CD4-positive, alpha-beta T cell treated with Interleukin-4 for 4 hours (primary cell): ENCODE measurements at places on chromosomes 7 and 10.

- DNase-seq: peak; percentile 11
Measured at GRCh38 chr10:70418229-70418628, 14.3 kb downstream of the EIF4EBP2 start.

GRCh38 chr7:28142650-28143049, 37.9 kb downstream of the JAZF1 start:
- no peak for DNase-seq

GRCh38 chr7:2138146-2138765, 94.5 kb downstream of the MAD1L1 start:
- peak; percentile 27 for DNase-seq

DNA sequence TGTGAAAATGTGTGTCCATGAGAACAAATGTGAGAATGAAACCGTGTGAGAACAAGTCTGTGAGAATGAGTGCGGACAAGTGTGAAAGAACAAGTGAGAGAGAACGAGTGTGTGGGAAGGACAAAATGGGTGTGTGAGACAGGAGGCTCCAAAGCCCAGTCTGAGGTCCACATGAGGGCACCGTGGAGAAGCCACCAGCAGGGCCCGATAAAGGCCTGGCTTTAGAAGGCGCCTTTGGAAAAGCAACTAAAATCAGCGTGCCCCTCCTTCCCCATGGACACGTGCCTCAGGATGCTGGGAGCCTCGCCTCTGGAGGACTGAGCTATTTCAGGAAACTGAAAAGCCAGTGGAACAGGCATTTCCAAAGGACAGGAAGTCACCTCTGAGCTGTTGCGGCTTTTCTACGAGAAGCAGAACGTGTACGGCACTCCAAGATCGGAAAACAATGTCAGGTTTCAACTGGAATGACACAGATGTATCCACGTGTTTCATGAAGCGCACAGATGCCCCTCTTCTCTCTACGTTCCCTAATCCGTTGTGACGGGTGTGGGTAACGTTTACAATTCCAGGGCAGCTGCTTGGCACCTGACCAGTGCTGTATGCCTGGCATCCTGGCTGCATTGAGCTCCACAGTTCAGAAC, 46.4 kb downstream of the ESYT2 start:
- DNase-seq: no peak

- peak; percentile 84 for DNase-seq
Measured at GRCh38 chr10:126041804-126042231, 145.5 kb downstream of the FANK1 start.

DNA sequence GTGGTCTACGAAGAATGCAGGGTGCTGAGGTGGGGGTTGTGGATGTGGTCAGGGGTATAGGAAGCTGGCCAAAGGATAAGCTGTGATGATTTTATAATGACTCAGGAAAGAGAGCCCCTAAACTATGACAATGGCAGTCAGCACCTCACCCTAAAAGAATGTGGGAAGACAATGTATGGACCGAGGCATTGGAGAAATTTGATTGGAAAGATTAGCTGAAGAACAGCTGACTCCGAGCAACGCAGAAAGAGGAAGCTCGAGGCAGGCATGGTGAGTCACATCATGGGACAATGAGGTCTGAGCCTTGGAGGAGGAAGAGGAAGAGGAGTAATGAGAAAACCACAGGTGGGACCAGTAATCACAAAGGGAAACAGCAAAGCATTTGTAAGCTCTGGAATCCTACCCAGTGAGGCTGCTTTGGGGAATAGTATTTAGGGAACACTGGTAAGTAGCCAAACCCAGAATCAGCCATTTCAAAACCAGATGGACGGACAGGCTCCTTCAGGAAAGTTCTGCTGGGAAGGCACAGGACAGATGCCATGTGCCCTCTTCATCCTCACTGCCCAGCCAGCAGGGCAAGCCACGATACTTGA, 295.4 kb downstream of the PRPF18 start:
- peak; percentile 10 for DNase-seq

DNA sequence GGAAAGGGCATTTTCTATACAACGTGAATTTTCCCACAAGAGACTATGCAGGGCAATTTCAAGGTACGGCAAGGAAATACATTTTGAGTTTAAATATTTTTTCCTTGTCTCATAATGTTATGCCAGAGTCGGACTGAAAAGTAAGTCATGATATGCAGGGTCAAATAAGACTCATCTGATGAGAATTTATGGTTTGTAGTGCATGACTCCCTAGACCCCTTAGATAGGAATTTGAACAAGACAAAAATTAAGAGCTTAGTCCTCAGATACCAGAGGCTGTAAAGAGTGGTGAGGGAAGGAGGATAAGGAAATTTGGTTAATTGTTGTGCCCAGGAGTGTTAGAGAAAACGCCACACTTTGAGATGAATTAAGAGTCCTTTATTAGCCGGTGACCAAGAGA, 616.6 kb downstream of the XPNPEP1 start:
- no peak for DNase-seq

GRCh38 chr10:48449501-48450232, 143.2 kb downstream of the MAPK8 start:
- no peak for DNase-seq

DNA sequence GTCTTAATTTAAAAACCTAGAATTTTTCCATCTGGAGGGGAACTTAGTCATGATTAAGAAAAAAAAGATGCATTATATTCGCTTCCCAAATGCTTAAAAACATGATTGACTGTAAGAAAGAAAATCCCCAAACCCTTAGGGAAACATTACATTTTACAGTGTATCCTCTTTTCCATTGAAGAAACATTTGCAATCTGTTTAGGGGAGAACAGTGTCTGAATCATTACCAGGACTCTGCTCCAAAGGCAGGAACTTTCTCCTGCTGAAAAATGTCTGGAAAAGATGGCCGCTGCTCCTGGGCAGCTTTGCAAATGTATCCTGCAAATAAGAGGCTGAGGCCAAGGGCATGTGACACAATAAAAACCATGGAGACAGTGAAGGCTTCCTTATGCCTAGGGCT, 173.7 kb downstream of the BUB3 start:
- no peak for DNase-seq

GRCh38 chr7:144735505-144736276, 100.2 kb downstream of the TPK1 start:
- no peak for DNase-seq

GRCh38 chr10:113709221-113709838, 29.6 kb downstream of the CASP7 start:
- DNase-seq: no peak

DNA sequence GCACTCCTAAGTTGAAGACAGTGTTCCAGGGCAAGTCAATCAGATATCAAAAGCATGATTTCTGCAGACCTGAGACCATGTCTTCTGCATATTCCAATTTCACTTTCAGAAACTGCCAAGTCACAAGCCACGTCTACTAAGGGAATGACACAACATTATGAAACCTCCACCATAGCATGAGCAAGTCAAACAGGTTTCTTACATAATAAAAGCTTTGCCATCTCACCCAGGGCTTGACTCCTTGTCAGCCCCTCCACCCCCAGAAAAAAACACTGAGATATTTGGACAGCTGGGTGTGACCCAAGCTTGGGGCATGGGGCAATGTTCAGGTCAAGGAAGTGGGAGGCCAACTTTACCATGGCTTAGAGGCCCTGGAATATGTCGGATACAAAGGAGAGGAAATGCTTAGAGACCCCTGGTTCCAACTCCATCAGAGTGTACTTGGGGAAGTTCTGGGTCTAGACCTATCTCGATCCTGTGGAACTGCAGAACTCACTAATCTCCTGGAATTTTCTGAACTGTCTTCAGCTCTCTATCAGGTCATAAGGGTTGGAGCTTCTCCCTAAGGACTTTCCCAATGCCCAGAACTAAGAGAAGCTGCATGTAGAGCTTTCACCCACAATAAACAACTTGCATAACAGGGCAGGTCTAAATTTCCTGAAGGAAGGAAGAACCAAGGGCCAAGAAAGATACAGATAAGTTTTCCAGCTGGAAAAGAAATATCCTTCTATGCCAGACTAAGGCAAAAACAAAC, 80.6 kb upstream of the NAMPT start:
- DNase-seq: no peak

- peak; percentile 65 for DNase-seq
Measured at GRCh38 chr10:103193107-103193819, at the start of gene NT5C2. TSS of gene NT5C2 (minus strand) at chr10:103193272. CDS start at chr10:103174958, 18,314 bp downstream.

DNA sequence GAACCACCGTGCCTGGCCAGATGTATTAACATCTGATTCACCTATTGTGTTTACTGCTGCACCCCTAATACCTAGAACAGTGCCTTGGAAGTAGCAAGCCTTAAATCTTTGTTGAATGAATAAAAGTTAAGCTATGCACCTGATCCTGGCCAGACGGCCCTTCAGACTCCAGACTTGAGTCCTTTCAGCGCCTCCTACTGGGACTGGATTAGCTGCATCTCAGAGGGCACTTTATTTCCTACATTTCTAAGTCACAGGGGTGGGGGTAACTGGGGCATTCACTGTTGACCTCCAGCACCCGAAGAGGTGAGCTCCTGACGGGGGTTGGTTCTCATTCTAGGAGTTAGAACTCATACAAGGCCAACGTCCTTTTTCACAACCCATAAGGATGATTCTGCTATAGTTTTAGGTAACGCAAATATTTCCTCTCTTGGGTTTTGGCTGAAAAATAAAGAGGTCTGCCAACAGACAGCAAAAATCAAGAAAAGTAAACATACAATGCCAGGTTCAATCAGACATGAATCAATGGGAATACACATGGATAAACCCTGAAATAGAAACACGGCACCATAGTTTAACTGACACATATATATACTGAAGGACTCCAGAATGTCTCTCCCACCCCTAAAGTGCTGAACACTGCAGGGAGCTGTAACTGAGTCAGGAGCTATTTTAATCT, 48.0 kb upstream of the DLG5 start:
- no peak for DNase-seq

- no peak for DNase-seq
Measured at GRCh38 chr7:148944935-148945934, 61.1 kb upstream of the EZH2 start.

- DNase-seq: no peak
Measured at GRCh38 chr7:95509199-95509598, 23.5 kb downstream of the ASB4 start.

GRCh38 chr7:74405899-74406512, 47.7 kb upstream of the GTF2IRD1 start:
- no peak for DNase-seq

DNA sequence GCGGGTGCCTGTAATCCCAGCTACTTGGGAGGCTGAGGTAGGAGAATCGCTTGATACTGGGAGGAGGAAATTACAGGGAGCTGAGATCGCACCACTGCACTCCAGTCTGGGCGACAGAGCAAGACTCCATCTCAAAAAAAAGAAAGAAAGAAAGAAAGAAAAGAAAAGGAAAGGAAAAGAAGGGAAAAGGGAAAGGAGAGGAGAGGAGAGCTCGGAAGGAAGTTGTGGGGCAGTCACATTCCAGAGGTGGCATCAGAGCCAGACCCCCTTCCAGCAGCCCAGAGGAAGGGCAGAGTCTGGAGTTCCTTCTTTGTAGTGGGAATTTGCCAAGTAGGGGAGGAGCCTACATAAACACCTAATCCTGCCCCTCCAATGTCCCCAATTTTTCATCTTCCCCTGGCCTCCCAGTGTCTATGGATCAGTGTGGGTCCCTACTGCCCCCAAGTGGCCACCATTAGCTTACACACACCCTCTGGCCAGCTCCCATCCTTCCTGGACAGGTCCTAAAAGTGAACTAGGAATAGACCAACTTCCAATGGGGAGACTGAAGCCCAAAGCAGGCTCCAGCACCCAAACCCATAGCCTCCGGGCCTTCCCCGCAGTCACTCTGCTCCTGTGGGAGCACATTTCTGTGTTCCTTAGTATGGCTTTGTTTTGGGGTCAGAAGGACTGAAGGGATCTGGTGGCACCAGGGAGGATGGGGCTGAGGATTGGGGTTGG, 39.6 kb upstream of the HSPB1 start:
- no peak for DNase-seq
